Progenitor cell of endocrine pancreas (in vitro differentiated cells): ENCODE measurements at places on chromosomes 2 and 18.

DNA sequence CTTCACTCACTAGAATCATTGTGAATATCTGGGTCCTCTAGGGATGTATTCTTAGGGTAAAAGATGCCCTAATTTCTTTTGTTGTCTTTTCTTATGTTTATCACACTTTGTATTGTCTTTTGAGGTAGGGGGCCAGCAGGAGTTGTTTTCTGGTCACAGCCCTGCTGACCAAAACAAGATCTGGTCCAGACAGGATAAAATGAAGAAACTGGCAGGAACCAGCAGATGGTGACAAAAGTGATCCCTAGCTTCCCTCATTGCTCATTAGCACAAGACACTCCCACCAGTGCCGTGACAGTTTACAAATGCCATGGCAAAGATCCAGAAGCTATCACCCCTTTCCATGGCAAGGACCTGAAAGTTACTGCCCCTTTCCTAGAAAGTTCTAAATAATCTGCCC lies 81.7 kb upstream of the CCDC85A start:
- peaks cover 5% of the 10 kb centered on the region for H3K4me1 ChIP-seq
- no peaks in the 10 kb centered on the region for H3K36me3 ChIP-seq
- H3K27me3 ChIP-seq, result no peaks in the 10 kb centered on the region
- DNase-seq, result no peak
- no peak overlapping the region for H3K4me3 ChIP-seq

- no peak overlapping the region for H3K4me3 ChIP-seq
- no peak for DNase-seq
- H3K36me3 ChIP-seq, result peaks cover 6% of the 10 kb centered on the region
- no peaks in the 10 kb centered on the region for H3K27me3 ChIP-seq
- H3K4me1 ChIP-seq, result peaks cover 5% of the 10 kb centered on the region
Measured at GRCh38 chr18:3758531-3758930, 308.6 kb downstream of the TGIF1 start.

- H3K4me3 ChIP-seq, result no peak overlapping the region
- H3K27me3 ChIP-seq, result no peaks in the 10 kb centered on the region
- DNase-seq, result no peak
- H3K4me1 ChIP-seq, result peaks cover 2% of the 10 kb centered on the region
Measured at GRCh38 chr18:24185805-24186204, 46.9 kb downstream of the CABYR start.

- H3K27me3 ChIP-seq, result peaks cover 28% of the 10 kb centered on the region
- H3K27ac ChIP-seq, result no peak overlapping the region
- H3K4me3 ChIP-seq, result no peak overlapping the region
- H3K36me3 ChIP-seq, result no peaks in the 10 kb centered on the region
Measured at GRCh38 chr2:100427627-100428258, 10.3 kb upstream of the CHST10 start.

DNA sequence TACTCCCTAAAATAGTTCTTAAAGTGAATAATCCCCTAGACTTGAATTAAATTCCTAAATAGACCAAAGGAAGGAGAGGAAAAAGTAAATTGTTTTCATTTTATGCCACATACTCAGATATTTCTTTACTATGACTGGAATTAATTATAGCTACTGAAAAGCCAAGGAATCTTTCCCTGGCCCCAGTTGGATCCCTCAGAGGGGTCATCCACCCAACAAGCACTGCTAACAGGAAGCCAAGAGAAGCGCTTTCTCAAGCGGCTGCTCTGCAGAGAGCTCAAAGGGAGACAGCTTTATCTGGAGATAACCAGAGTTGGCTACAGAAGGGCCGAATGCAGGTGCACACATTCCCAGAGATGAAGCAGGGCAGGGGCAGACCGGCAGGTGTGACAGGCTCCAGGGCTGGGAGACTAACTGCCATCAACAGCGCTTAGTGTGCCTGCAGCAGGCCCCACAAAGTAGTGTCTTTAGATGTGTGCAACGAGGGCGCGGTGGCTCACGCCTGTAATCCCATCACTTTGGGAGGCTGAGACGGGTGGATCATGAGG lies 51.1 kb downstream of the POLR1A start:
- H3K27me3 ChIP-seq, result no peaks in the 10 kb centered on the region
- no peak overlapping the region for H3K27ac ChIP-seq
- H3K4me1 ChIP-seq, result no peaks in the 10 kb centered on the region

DNA sequence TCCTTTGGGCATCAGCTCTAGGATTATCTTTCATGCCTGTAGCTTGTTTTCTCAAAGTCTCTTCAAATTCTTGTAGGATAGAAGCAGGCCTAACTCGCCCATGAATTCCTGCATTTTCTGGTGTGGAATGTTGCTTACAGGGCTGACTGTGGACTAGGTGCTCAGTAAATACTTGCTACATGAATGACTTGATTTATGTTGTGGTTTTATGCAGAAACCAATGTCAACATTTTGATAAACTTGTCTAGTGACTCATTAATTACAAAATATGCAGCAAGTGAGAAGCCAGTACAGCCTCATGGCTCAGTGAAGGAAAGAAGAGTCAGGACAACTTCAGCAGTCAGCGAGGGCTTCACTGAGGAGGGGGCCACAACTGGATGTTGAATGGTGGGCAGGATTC lies 110.6 kb upstream of the SIX2 start:
- no peak overlapping the region for H3K4me3 ChIP-seq
- peaks cover 6% of the 10 kb centered on the region for H3K4me1 ChIP-seq
- no peaks in the 10 kb centered on the region for H3K36me3 ChIP-seq
- H3K27me3 ChIP-seq, result peaks cover 3% of the 10 kb centered on the region
- no peak for DNase-seq
- H3K27ac ChIP-seq, result no peak overlapping the region

DNA sequence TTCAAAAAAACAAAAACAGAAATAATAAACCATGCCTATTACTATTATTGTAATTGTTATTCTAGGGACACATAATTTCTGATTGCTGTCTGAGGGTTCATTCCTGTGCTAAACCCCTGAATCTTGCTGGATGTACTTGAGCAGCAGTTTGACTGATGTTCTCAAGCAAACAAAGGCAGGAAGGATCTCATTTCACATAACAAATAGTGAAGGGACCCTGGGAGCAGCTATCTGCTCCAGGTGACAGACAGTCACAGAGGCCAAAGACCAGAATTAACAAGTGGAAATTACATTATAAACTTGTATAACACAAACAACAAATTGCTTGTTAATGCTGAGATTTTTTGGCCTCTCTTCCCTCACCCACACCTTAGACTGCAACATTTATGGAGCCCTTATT lies 284.2 kb downstream of the THSD7B start:
- peaks cover 4% of the 10 kb centered on the region for H3K27me3 ChIP-seq
- H3K4me3 ChIP-seq, result no peak overlapping the region
- no peak overlapping the region for H3K27ac ChIP-seq
- peaks cover 31% of the 10 kb centered on the region for H3K4me1 ChIP-seq

DNA sequence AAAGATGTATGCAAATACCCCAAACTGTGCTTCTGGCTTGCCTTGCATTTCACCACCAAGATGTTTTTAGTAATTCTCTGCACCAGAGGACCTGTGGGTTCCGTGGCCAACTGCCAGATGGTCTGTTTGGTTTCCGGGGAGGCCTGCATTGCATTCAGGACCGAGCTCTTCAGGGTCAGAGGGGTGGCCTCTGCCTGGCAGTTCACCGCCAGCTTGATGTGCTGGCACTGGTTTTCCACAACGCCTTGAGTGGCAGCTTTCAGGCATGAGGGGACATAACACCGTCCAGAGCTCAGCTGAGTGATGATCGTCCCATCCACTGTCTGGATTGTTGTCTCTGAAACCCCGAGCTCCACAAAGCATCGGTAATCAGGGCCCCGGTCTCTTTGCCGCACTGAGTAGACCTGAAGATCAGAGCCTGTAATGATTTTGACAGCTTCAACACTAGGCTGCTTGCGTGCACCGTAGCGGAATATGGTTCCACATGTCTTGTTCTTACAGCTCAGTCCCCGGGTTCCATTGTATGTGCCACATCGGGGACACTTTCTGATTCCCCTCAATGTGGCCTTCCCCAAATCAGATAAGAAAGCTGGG lies 9.4 kb downstream of the C2orf42 start:
- H3K4me3 ChIP-seq, result no peak overlapping the region
- peak overlapping the region; percentile 41 for H3K27ac ChIP-seq
- peaks cover 3% of the 10 kb centered on the region for H3K36me3 ChIP-seq
- H3K4me1 ChIP-seq, result no peaks in the 10 kb centered on the region
- no peak for DNase-seq
- H3K27me3 ChIP-seq, result no peaks in the 10 kb centered on the region

DNA sequence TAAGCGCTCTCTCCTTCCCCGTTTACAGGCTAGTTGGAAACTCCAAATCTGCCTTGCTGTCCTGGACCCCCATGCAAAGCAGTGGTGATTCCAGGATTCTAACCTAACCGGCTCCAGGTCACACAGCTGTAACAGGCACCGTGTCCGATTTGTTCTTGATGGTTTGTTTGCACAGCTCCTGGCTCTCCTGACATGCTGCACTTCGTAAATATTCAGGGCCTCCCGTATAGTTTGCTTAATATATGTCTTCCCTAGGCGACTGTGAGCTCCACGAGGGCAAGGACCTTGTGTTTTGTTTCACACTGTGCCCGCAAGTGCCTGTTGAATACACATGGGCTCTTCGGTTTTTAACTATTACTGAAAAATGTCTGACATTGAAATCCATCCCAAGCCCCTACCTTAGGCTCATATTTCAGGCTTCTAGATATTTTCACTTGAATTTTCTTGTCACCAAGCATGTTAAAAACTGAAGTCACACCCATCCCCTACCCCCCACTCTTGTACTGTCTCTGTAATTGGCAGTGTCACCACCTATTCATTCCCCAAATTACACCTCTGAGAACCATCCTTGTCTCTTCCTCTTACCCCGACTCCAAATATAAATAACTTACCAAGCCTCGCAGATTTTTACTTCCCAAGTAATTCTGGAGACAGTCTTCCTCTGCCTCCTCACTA lies 1.0 kb upstream of the PUM2 start:
- H3K4me1 ChIP-seq, result peaks cover 30% of the 10 kb centered on the region
- no peak overlapping the region for H3K4me3 ChIP-seq
- H3K27ac ChIP-seq, result no peak overlapping the region

GRCh38 chr2:6822406-6822805 lies 43.3 kb downstream of the CMPK2 start:
- no peaks in the 10 kb centered on the region for H3K36me3 ChIP-seq
- no peaks in the 10 kb centered on the region for H3K4me1 ChIP-seq

- DNase-seq, result no peak
- no peaks in the 10 kb centered on the region for H3K4me1 ChIP-seq
- H3K36me3 ChIP-seq, result peaks cover 6% of the 10 kb centered on the region
- no peak overlapping the region for H3K4me3 ChIP-seq
Measured at GRCh38 chr2:88146590-88146989, 18.7 kb upstream of the FABP1 start.

GRCh38 chr2:145822892-145823534 lies 1303.1 kb upstream of the ZEB2 start:
- no peak overlapping the region for H3K27ac ChIP-seq
- H3K4me3 ChIP-seq, result no peak overlapping the region
- peaks cover 10% of the 10 kb centered on the region for H3K4me1 ChIP-seq
- no peaks in the 10 kb centered on the region for H3K36me3 ChIP-seq
- peaks cover 3% of the 10 kb centered on the region for H3K27me3 ChIP-seq

DNA sequence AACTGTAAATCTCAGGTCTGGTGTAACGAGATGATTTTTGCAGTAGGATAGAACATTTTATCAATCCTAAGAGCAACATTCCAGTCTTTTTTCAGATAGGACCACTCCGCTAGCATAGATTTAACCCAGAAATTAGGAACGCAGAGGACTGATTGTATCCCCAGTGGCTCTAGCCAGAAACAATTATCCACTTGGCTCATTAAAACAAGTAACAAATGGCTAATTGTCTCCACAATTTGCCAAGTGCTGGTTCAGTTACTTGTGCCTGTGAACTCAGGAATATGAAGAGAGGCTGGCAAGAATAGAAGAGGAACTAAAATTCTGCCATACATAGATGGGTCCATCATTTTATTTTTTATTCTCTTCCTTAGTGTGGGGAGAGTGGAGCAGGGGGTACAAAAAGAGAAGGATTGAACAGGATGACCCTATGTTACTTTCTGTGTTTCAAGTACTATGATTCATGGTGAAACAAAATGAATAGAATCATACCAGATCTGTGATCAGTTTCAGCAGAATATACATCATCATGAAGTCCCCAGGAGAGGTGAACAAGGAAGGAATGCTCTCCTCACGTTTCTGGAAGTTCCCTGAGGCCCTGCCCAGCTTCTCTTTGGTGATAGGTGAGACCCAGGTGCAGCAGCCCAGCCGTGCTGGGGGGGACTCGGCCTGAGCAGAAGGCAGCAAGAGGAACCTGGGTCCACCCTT lies 121.6 kb downstream of the ARL4C start:
- peaks cover 16% of the 10 kb centered on the region for H3K4me1 ChIP-seq
- no peaks in the 10 kb centered on the region for H3K36me3 ChIP-seq
- no peak overlapping the region for H3K27ac ChIP-seq
- H3K27me3 ChIP-seq, result no peaks in the 10 kb centered on the region
- no peak overlapping the region for H3K4me3 ChIP-seq

GRCh38 chr2:56811401-56811800 lies 627.6 kb downstream of the CCDC85A start:
- no peak overlapping the region for H3K4me3 ChIP-seq
- H3K4me1 ChIP-seq, result peaks cover 6% of the 10 kb centered on the region
- DNase-seq, result no peak
- no peak overlapping the region for H3K27ac ChIP-seq
- no peaks in the 10 kb centered on the region for H3K36me3 ChIP-seq

DNA sequence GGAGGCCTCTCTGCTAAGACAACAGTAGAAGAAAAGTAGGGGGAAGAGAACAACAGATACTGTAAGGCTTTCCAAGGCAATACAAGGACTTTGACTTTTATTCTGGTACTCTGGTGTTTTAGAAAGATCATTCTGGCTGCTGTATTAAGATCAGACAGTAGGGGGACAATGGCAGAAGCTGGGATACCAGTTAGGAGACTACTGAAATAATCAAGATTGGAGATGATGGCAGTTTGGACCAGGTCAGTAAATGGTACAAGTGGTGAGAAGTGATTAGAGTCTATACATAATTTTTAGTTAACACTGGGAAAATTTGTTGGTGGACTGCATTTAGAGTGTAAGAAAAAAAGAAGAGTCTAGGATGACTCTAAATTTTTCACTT lies 139.7 kb downstream of the ROCK1 start:
- peaks cover 3% of the 10 kb centered on the region for H3K4me1 ChIP-seq
- H3K4me3 ChIP-seq, result no peak overlapping the region
- H3K27me3 ChIP-seq, result no peaks in the 10 kb centered on the region
- peaks cover 26% of the 10 kb centered on the region for H3K36me3 ChIP-seq
- no peak for DNase-seq

DNA sequence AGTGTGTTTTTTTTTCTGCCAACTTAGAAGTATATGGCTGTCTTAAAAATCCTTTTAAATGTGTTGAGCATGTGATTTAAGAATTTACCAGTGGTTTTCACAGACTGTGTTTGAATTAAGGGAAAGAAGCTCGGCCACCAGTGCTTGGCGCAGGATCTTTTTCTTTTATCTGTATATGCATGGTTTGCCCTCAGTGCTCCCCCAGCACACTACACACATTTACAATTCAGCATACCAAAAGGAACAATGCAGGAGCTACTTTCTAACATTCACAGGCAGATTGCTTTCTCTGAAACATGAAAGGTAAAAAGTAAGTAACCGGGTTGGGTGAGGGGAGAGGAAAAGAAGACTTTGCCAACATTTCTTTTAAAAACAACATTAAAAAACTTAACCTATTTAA lies 3.9 kb downstream of the SALL3 start:
- H3K4me3 ChIP-seq, result no peak overlapping the region
- H3K4me1 ChIP-seq, result peaks cover 6% of the 10 kb centered on the region
- no peak overlapping the region for H3K27ac ChIP-seq
